Naive thymus-derived CD8-positive, alpha-beta T cell (primary cell): ENCODE measurements at places on chromosomes 4 and X. TPM values are rescaled to one million over a fixed set of nuclear protein-coding genes. Genes with fewer than 3 reads are reported as not detected.

DNA sequence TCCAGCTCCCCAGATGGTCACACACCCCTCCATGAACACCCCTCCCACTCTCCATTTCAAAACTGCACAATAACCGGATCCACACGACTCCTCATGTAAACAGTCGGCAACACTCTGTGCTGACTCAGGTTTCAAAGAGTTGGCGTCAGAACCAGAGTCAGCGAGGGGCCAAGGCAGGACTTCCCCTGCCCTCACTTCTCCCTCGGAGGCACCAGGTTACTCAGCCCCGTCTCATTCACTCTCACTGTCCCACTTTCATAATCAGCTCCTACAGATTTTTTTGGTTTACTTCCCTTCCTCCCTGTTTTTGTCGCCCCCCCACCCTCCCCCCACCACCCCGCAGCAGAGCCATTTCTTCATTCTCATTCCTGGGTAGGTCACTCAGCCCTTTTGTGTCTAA, 2.7 kb upstream of the TIMP1 start:
- H3K27me3 ChIP-seq = peaks cover 2% of the 10 kb centered on the region
- H3K4me3 ChIP-seq = no peak overlapping the region

DNA sequence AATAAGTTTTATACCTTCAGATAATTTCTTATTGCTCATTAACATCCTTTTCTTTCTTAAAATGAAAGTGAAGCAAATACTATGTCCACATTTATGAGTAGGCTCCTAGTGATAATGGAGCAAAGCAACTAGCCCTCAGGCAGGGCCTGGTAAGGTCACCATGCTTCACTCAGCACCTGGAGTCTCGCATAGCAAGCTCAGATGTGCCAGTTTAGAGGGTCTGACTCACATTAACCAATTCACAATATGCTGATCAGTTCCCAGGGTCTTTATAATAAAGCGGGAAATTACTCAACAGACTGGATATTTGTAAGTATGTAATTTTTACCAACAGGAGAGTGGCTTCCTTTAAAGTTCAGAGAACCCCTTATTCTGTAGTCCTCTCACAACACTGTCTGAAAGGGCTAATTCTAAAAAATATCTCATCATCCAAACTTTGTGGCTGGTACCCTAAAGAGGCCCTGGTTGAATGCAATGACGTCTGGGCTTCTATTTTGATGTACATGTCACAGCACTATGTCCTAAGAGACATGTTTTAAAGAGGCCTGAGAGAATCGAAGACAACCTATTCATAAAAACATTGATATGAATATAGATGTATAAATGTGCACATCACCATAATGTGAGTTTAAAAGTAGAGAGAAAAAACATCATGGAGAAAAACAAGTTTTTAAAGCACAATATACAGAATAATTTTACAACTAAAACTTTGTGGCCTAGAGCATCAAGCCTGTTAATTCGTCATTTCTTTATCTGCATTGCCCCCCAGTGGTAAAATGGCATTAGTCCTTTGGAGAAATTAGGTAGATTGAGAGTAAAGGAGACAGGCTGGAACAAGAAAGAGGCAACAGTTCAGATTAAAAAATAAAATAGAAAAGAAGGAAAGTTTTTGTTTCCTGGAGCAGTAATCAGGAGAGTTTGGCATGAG, 44.3 kb downstream of the IL21 start:
- no peak for DNase-seq
- H3K27me3 ChIP-seq = peaks cover 12% of the 10 kb centered on the region
- peak overlapping the region; percentile 19 for H3K27ac ChIP-seq
- H3K36me3 ChIP-seq = no peaks in the 10 kb centered on the region
- H3K4me3 ChIP-seq = no peak overlapping the region
- peaks cover 36% of the 10 kb centered on the region for H3K4me1 ChIP-seq

DNA sequence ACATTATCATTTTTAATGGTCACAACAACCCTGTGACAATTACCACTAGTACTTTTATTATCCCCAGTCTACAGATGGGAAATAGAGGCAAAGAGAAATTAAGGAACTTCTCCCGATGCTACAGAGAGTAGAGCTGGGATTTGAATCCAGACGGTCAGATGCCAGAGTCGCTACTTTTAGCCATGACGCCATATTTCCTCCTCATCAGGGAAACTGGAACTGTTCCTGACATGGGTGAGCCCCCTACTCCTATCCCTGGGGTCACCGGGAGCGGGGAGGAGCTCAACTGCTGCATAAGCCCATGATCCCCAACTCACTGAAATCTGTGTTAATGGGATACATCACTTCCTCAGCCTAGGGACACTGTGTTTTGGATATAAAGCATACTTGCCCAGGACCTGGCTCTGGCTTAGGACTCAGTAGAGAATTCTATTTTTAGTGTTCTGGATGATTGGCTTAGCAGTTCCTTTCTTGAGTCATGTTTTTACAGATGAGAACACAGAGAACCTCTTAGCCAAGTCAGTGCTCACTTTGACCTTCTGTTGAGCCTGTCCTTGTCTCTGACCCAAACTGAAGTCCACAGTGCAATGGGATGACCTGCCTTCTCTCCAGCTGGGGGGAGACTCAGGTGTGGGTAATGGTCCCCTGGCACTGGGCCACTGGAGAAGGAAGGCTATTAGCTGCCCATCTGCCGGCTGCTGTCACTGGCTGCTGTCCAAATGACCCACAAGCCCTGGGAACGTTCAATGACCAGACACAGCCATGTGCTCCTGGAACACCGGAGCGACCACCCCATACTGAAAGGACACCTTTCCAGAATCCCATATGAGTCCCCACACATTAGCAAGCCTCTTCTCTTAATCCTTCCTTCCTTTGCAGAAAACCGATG, 90.8 kb upstream of the SHISA3 start:
- no peaks in the 10 kb centered on the region for H3K36me3 ChIP-seq
- no peak overlapping the region for H3K27ac ChIP-seq
- peaks cover 18% of the 10 kb centered on the region for H3K27me3 ChIP-seq
- no peaks in the 10 kb centered on the region for H3K4me1 ChIP-seq

- no peak overlapping the region for H3K4me3 ChIP-seq
- H3K4me1 ChIP-seq = peaks cover 9% of the 10 kb centered on the region
- no peak for DNase-seq
- H3K27ac ChIP-seq = peak overlapping the region; percentile 7
- no peaks in the 10 kb centered on the region for H3K27me3 ChIP-seq
Measured at GRCh38 chr4:68358988-68359387, 9.1 kb upstream of the YTHDC1 start.

Gene SLC10A7
- total RNA-seq = 14.2 TPM

DNA sequence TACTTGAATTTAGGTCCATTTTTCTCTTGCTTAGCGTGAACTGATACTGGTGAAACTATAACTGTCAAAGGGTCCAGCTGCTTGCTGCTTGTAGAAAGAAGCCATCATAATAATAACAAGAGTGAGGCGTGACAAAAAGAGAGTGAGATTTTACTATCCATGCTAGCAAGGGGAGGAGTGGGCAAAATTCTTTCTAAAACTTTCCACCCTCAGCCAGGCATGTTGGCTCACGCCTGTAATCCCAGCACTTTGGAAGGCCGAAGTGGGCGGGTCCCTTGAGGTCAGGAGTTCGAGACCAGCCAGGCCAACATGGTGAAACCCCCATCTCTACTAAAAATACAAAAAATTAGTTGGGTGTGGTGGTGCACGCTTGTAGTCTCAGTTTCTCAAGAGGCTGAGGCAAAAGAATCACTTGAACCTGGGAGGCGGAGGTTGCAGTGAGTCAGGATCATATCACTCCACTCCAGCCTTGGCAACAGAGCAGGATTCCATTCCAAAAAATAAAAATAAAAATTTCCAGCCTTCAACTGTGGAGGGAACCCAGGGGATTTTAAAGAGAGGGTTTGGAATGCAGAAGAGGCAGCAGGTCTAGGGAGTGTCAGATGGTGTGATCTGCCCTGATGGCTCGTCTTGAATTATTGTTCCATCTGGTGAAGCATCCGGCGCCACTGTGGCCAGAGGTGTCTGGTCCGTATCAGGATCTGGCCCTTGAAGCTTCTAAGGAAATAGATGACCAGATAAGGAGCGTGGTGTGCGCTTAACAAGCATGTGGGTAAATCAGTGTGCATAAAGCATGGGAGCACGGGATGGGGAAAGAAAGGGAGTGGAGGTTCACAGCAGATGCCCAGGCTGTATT, 51.8 kb downstream of the LRP2BP start:
- peaks cover 24% of the 10 kb centered on the region for H3K4me1 ChIP-seq
- peak overlapping the region; percentile 80 for H3K27ac ChIP-seq
- no peak overlapping the region for H3K4me3 ChIP-seq
- H3K27me3 ChIP-seq = no peaks in the 10 kb centered on the region

DNA sequence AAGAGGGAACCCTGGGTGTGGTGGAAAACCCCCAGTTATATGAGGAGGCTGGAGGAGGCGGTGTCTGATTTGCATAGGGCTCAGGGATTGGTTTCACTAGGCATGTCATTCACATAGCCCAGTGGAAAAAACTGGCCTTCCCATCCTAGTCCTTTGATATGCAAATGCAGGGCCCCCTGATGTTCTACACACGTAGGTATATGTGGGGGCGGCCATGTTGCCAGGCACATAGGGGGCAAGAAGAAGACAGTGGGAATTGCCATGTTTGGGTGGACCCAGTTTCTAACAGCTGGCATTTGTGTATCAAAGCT, 34.0 kb upstream of the ENPP6 start:
- no peaks in the 10 kb centered on the region for H3K4me1 ChIP-seq
- H3K27me3 ChIP-seq = no peaks in the 10 kb centered on the region
- H3K27ac ChIP-seq = no peak overlapping the region
- no peak for DNase-seq

GRCh38 chrX:54042609-54043021, 1.7 kb downstream of the PHF8 start:
- peaks cover 37% of the 10 kb centered on the region for H3K36me3 ChIP-seq
- H3K4me1 ChIP-seq = peaks cover 20% of the 10 kb centered on the region
- no peaks in the 10 kb centered on the region for H3K27me3 ChIP-seq

DNA sequence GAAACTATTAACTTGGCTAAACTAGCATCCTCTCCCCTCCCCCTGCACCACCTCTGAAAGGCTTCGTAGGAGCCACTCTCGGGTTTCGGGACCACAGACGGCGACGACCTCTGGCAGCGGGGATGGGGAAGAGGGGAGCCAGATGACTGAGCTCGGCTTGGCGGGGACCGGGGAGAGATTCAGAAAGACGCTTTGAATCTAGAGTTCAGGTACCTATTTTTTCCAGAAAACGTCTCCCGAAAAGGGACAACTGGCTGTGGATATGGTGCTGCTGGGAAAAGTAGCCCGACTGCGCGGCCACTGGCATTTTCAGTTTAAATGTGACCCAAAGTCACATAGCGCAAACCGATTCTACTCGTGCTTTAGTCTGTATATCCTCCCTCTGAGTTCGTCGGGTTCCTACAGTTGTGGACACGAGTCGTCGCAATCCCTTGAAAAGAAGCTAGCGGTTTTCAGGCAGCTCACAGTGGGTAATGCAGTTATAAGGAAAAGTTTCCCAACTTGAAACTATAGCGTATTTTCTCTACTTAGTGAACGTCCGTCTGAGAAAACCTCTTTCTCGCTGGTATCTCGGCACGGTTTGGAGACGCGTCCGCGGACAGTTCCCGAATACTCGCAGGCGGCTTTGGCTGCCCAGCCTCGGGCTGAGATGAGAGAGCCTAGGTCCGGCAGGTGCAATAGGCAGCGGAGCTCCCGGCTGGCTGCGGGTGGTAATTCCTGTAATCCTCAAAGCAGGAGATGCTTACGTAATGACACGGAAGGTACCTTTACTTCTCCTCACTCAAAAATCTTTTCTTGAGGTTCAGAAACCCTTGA, 1.3 kb downstream of the PARM1 start:
- peaks cover 54% of the 10 kb centered on the region for H3K27me3 ChIP-seq
- H3K36me3 ChIP-seq = peaks cover 4% of the 10 kb centered on the region
- no peak for DNase-seq
- H3K4me3 ChIP-seq = no peak overlapping the region
- H3K4me1 ChIP-seq = peaks cover 22% of the 10 kb centered on the region

Gene SASH3
- 154 TPM for total RNA-seq

GRCh38 chr4:165553221-165553810, 174.5 kb downstream of the CPE start:
- H3K27me3 ChIP-seq = no peaks in the 10 kb centered on the region
- no peak overlapping the region for H3K27ac ChIP-seq
- no peak for DNase-seq
- no peaks in the 10 kb centered on the region for H3K36me3 ChIP-seq

DNA sequence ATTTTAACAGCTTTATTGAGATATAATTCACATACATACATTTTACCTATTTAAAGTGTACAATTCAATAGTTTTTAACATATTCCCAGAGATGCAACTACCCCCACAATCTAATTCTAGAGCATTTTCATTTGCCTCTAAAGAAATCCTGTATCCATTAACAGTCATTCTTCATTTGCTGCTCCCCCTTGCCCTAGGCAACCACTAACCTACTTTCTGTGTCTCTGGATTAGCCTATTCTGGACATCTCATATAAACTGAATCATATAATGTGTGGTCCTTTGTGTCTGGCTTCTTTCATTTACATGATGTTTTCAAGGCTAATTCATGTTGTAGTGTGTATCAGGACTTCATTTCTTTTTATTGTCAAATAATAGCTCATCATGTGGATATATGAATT, 105.1 kb upstream of the GRPR start:
- no peak overlapping the region for H3K27ac ChIP-seq
- peaks cover 16% of the 10 kb centered on the region for H3K27me3 ChIP-seq
- no peaks in the 10 kb centered on the region for H3K4me1 ChIP-seq
- no peak overlapping the region for H3K4me3 ChIP-seq
- DNase-seq = no peak

- no peak for DNase-seq
- no peak overlapping the region for H3K27ac ChIP-seq
- H3K4me3 ChIP-seq = no peak overlapping the region
- no peaks in the 10 kb centered on the region for H3K36me3 ChIP-seq
- peaks cover 10% of the 10 kb centered on the region for H3K27me3 ChIP-seq
- H3K4me1 ChIP-seq = no peaks in the 10 kb centered on the region
Measured at GRCh38 chrX:107541244-107541643, 87.1 kb upstream of the PRPS1 start.

GRCh38 chr4:66016240-66016639, 346.0 kb upstream of the EPHA5 start:
- no peak for DNase-seq
- peaks cover 2% of the 10 kb centered on the region for H3K36me3 ChIP-seq
- no peak overlapping the region for H3K27ac ChIP-seq
- H3K4me3 ChIP-seq = no peak overlapping the region
- H3K4me1 ChIP-seq = peaks cover 2% of the 10 kb centered on the region

DNA sequence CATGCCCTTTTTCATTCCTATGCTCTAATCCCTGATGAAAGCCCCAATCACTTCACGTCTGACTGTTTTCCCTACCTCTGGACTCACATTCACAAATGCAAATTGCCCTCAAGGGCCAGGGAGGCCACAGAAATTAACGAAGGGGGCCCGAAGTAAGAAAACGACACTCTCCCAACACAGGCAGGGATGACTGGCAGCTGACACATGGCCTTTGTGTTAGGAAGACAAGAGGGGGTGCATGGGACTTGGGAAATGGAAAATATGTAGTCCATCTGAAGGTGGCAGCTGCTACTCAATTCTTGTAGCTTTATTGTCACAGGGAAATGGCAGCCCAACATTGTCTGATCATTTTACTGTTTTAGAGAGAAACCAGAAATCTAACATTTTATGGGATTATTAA, 12.3 kb upstream of the SPARCL1 start:
- no peak overlapping the region for H3K27ac ChIP-seq
- DNase-seq = no peak
- no peak overlapping the region for H3K4me3 ChIP-seq
- no peaks in the 10 kb centered on the region for H3K27me3 ChIP-seq
- H3K36me3 ChIP-seq = no peaks in the 10 kb centered on the region

- H3K27me3 ChIP-seq = peaks cover 1% of the 10 kb centered on the region
- H3K4me1 ChIP-seq = no peaks in the 10 kb centered on the region
- no peak overlapping the region for H3K27ac ChIP-seq
- no peak for DNase-seq
- no peak overlapping the region for H3K4me3 ChIP-seq
Measured at GRCh38 chrX:66760651-66761050, 121.8 kb upstream of the EDA2R start.

Gene KLB
- total RNA-seq = 0.05 TPM

- H3K27me3 ChIP-seq = no peaks in the 10 kb centered on the region
- H3K4me3 ChIP-seq = no peak overlapping the region
- no peak for DNase-seq
Measured at GRCh38 chr4:1788254-1788973, 4.7 kb upstream of the FGFR3 start.
